ENCODE measurements at places on chromosomes 6 and 20.
A peak's percentile ranks its signal among the peaks of the same experiment; 100 is the strongest.

GRCh38 chr6:16810411-16810810 is 49.2 kb upstream of the ATXN1 start:
- DNase-seq, result no peak

DNA sequence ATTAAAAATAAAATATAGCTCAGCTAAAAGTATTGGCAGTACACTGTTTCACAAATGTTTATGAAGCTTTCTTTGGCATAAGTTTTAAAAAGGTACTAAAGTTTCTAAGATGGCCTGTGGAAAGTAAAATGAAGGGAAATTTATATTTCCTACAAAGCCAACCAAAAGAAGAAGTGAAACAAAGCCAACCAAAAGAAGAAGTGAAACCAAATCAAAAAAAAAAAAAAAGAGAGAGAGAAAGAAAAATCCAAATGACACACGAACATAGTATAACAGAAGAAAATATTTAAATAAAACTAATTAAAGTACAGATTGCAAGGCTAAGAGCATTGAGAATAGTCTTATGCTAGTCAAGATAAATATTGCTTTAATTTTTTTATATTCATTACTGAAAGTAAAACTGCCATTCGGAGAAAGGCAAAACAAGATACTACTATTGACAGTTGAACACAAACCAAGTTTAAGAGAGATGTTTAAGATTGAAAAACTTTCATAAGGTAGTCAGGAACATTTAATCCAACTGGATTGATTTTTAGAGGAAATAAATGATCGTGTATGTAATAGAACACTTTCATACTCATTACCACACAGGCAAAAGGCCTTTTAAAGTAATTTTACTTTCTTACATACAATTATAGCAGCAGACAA is 12.8 kb upstream of the KHDRBS2 start:
- DNase-seq, result peak; percentile 51

- DNase-seq, result peak; percentile 36
Measured at GRCh38 chr20:44133424-44133823, 53.6 kb downstream of the JPH2 start.

- no peak for DNase-seq
Measured at GRCh38 chr20:39021748-39022147, 59.6 kb downstream of the DHX35 start.

DNA sequence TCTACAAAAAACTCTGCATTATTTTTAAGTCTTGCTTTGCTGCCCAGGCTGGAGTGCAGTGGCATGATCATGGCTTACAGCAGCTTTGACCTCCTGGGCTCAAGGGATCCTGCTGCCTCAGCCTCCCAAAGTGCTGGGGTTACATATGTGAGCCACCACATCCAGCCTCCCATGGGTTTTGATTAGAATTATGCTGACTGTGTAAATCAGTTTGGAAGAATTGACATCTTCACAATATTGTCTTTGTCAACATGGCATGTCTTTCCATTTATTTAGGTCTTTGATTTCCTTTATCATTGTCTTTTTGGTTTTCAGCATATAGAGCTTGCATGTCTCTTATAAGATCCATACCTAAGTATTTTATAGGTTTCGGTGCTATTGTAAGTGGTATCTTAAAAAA is 13.2 kb upstream of the APCDD1L start:
- DNase-seq, result no peak

- no peak for DNase-seq
Measured at GRCh38 chr6:170096191-170096802, 194.6 kb downstream of the DLL1 start.

DNA sequence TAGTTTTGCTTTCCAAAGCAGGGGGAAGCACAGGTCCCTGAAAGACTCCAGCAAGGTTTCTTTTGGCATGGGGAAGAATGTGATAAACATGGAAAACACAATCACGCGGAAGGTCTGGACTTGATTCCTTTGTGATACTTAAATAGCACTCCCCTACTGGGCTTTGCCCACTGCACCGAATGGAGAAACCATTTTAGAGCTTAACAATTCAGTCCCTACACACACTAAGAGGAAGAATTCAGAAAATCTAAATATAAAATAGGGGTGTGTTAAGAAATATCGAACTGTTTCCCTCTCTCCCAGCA is 71.4 kb upstream of the NHSL1 start:
- DNase-seq, result no peak

DNA sequence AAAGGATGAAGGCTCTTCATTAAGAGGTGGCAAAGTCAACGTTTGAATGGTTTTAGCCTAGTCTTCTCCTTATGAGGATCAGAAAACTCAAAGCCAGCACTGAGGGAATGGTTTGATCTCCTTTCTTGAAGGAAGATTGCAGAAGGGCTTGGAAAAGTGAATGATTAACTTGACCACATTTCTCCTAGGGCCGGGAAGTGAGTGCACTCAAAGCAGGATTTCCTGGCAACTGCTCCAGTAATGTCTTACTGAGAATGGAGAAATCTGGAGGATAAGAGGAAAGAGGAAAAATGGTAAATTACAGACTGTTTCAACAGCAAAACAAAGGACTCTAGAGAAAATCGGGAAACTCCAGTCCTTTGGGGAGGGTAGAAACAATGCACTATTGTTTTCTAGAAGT is 189.0 kb upstream of the FOXA2 start:
- no peak for DNase-seq

GRCh38 chr20:32685541-32686529 is 12.1 kb upstream of the C20orf203 start:
- peak; percentile 98 for DNase-seq

- peak; percentile 52 for DNase-seq
Measured at GRCh38 chr6:105747823-105748405, 338.2 kb upstream of the PRDM1 start.

- no peak for DNase-seq
Measured at GRCh38 chr6:166542580-166542912, 43.9 kb downstream of the RAMACL start.

DNA sequence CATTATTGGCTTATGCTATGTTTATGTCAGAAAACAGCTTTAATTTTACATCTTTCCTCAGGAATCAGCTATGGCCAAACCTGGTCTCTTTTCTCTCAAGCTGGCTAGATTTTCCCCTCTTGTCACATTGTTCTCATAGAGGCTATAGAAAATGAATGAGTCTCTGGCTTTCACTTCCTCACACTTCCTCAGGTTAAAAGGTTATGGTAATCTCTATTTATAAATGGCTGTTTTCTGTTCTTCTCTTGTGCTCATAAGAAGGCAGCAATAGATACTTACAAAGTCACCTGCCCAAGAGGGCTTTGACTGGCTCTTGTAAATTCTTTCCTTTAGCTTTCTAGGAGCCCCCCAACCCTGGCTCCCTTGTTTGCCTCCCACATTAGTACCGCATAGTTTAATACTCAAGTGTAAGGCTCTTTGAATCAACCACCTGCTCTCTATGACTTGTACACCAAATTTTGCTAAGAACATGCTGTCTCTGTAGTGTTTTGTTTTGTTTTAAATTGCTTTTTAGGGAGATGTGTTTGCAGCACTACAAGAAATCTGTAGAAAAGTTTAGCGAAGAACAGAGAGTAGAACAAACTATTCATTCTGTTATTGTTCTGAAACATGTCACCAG is 897.4 kb upstream of the CITED2 start:
- DNase-seq, result no peak

- no peak for DNase-seq
Measured at GRCh38 chr20:52895701-52896100, 76.5 kb upstream of the TSHZ2 start.

GRCh38 chr6:142938510-142938909 is 6.5 kb downstream of the HIVEP2 start:
- DNase-seq, result no peak

GRCh38 chr6:111745186-111745585 is 128.1 kb downstream of the FYN start:
- DNase-seq, result no peak

GRCh38 chr20:18466574-18466893 is 296 bp downstream of the DZANK1 start:
- DNase-seq, result no peak

- DNase-seq, result no peak
Measured at GRCh38 chr20:45782890-45783289, 8.8 kb downstream of the WFDC3 start.

- DNase-seq, result no peak
Measured at GRCh38 chr20:3935295-3935955, 46.2 kb downstream of the PANK2 start.

DNA sequence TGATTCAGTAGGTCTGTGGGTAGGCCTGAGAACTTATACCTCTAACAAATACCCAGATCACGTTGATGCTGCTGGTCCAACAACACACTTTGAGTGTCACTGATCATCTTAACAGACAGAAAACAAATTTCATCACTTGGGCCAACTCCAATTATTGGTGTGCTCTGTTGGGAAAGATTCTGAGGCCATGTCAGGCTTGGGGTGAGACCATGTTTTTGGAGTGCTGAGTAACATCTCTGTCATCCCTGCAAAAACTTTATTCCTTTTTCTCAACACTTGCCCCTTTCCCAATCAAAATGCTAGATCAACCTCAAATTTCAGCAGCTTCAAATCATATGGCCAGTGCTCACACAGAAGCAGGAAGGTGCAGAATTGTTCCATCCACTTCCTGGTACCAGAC is 108.8 kb upstream of the TENT5A start:
- DNase-seq, result no peak

GRCh38 chr6:18309046-18309445 is 44.7 kb upstream of the DEK start:
- no peak for DNase-seq

DNA sequence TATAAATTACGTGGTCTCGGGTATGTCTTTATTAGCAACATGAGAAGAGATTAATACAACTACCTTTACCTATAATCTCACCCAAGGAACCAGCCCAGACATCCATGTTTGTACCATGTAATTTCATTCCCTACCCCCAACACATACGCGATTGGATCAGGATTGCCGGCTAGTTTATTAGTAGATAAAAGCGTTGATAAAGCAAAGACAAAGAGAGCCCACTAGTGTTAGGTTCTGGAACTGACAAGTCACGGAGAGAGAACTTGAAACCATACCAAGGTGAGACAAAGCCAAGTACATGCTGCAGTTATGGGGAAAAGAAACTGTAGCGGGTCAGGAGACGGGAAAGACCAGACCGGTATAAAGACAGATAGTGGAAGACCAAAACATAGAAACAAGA is 37.4 kb upstream of the FAM135A start:
- DNase-seq, result peak; percentile 21

DNA sequence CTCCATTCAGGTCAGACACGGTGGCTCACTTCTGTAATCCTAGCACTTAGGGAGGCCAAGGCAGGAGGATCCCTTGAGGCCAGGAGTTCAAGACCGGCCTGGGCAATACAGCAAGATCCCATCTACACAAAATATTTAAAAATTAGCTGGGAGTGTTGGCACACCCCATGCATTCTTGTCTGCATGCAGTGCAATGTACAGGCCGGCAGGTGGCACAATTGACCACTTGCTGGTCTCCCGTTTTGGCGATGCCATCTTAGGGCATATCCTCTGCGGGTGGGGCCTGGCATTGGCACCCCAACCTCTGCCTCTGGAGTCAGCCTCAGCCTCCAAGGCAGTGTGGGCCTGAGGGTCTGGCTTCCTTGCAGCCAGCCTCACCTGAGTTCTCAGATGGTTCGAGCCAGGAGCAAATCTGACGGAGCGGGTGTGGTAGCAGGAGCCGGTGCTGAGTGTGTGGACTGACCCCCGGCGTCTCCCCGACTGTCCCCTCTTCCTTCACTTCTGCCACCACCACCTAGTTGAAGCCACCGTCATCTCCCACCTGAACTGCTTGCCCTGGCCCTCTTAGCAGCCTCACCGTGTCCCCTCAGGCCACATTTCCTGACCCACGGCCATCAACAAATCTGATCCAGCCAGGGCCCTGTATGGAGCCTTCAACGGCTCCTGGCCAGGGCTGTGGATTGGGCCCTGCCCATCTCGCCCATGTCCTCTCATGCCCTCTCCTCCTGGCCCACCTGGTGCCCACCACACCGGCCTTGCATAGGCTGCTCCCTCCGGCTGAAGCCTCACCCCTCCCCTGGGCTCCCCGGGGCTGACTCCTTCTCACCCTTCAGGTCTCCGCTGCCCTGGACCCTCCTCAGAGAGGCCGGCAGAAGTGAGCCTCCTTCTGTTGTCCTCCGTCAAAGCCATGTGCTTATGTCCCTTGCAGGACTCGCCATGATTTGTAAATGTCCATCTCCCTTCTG is 44.0 kb downstream of the EFCAB8 start:
- DNase-seq, result peak; percentile 67

GRCh38 chr6:133130863-133131262 is 110.3 kb upstream of the EYA4 start:
- no peak for DNase-seq

DNA sequence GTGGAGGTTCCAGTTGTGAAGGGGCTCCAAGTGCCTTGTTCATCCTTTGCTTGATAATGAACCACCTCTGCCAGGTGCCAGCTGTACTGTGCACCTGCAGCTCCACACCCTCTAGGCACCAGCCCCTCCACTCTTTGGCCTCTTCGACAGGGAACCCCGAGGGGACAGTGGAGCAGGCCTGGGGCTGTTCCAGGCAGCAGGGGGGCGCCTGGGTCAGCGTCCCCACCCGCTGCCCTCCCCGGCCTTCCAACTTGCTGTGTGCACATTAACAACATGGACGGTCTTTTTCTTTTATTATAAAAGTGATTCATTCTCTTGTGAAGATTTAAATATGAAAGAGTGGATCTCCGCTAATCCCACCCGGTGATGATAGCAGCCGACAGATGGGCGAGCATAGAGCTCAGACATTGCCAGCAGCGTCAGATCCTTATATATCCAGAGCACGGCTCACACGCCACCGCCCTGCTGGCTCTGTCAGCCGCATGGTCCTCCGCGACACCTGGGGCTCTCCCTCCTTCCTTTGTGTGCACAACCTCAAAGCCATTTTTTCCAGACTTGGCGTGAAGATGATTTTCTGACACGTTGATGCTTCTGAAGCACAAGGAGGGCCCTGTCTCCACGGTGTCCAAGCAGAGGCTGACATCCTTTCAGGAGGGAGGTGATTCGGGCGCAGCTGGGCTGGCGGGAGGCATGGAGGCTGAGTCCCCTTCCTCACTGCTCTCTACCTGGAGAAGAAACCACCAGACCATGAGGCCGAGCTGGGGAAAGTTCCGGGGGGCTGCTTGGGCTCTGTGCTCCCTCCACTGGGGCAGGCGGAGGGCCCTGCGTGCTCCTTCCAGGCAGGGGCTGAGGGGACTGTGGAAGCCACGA is 22.2 kb upstream of the MRGBP start:
- no peak for DNase-seq

DNA sequence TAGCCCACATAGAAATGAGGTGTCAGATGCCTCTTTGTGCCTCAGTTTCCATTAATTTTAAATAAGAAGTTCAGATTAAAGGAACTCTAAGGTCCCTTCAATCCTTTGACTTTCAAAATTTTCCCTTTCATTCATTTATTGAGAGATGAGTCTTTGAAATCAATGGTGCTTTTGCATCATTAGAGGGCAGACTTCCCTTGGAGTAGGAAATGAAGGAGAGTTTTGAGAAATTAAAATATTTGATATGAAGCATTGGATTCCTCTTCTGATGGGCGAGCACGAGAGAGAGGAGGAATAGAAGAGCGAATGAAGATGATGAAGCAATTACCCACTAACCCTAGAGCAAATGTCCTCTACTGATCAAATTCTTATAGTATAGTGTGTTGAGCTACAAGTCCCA is 105.7 kb downstream of the EDN1 start:
- no peak for DNase-seq

GRCh38 chr6:135256866-135257265 is 75.8 kb downstream of the MYB start:
- DNase-seq, result no peak

- peak; percentile 81 for DNase-seq
Measured at GRCh38 chr6:42572523-42572922, 8.7 kb downstream of the UBR2 start.
